MV-4-11 (cell line): ENCODE measurements at places on chromosomes 5 and 9.

DNA sequence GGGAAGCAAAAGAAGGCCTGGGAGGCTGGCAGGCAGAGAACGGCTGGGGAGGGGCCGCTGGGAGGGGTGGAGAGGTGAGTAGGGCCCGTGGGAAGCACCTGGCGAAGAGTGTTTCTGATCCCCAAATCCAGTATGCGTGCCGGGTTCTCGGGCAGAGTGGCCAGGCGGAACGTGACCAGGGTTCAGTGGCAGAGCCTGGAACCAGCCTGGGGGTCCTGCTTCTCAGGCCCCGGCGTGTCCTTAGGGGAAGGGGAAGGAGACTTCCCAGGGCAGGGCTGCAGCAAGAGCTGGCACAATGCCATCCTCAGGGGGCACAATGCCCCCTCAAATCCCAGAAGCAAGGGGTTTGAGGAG is 25.5 kb upstream of the IER5L start:
- DNase-seq = no peak

DNA sequence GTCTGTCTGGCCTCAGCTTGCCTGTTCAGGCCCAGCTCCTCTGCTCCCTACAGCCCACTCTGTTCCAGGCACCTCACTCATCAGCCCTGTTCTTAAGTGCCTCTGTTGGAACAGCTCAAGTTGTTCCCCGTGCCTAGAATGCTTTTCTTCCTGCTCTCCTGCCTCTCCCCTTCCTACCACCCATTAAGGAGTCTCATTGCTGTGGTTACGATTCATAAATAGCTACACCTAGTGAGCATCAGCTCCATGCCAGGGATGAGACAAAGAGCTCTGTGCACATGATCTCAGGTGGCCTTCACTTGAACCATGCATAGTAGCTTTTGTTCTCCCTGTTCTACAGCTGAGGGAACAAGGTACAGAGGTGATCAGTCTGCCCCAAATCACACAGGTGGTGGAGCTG is 54.3 kb downstream of the PSD2 start:
- no peak for DNase-seq

- no peak for DNase-seq
Observed at GRCh38 chr5:160171666-160172065, 52.4 kb upstream of the PWWP2A start.

GRCh38 chr9:28365728-28366127 is 792.4 kb upstream of the C9orf72 start:
- no peak for DNase-seq

- peak; percentile 91 for DNase-seq
Observed at GRCh38 chr5:133108481-133108921, 56.7 kb downstream of the HSPA4 start.

GRCh38 chr9:128091144-128091543 is 23.1 kb downstream of the SLC25A25 start:
- no peak for DNase-seq

DNA sequence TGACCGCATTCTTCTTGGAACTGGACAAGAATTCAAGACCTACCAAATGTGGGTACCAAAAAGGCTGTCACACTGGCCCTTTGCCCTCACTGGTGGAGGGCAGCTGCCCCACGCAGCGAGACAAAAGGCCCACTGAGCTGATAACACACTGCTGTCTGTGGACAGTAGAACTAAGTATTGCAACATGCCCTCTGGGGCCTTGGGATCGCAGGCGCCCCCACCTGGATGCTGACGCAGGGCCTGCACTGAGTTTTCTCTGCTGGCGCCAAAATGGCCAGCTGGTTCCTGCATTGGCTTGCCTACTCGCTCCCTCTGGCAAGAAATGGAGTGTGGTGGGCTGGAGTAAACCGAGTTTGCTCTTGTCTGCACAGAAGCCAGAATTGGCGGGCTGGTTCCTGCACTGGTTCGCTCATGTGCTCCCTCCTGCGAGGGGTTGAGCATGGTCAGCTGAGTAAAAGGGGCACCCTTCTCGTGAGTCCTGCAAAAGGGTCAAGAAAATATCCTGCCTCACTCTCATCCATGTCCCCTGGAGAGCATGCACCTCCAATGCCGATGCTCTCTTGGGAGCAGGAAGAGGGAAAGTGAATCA is 55.7 kb downstream of the NXNL2 start:
- DNase-seq = peak; percentile 18

GRCh38 chr5:67934976-67935375 is 280.6 kb upstream of the PIK3R1 start:
- no peak for DNase-seq

GRCh38 chr9:105345626-105346025 is 101.2 kb downstream of the SLC44A1 start:
- DNase-seq = no peak

DNA sequence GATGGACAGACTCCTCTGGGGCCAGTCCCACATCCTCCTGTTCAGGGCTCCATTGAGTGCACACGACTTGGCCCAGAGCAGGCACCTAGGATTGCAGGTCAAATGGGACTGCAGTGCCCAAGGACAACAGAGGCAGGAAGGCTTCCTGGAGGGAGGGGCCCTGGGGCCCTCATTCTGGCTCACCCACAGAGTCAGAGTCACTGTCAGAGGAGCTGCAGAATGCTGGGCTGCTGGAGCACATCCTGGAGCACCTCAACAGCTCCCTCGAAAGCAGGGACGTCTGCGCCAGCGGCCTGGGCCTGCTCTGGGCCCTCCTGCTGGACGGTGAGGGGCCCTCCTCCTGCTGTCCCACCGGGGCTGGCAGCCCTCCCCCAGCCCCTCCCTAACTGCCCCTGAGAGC is 15.1 kb downstream of the REXO4 start:
- DNase-seq = no peak

GRCh38 chr5:141617682-141618029 is 1.1 kb downstream of the DIAPH1 start:
- no peak for DNase-seq

- no peak for DNase-seq
Observed at GRCh38 chr9:98686961-98687855, 21.5 kb downstream of the GABBR2 start.

GRCh38 chr9:4831119-4831518 is 38.4 kb downstream of the RCL1 start:
- DNase-seq = no peak

- no peak for DNase-seq
Observed at GRCh38 chr9:68555437-68556150, 14.9 kb upstream of the TMEM252 start.

DNA sequence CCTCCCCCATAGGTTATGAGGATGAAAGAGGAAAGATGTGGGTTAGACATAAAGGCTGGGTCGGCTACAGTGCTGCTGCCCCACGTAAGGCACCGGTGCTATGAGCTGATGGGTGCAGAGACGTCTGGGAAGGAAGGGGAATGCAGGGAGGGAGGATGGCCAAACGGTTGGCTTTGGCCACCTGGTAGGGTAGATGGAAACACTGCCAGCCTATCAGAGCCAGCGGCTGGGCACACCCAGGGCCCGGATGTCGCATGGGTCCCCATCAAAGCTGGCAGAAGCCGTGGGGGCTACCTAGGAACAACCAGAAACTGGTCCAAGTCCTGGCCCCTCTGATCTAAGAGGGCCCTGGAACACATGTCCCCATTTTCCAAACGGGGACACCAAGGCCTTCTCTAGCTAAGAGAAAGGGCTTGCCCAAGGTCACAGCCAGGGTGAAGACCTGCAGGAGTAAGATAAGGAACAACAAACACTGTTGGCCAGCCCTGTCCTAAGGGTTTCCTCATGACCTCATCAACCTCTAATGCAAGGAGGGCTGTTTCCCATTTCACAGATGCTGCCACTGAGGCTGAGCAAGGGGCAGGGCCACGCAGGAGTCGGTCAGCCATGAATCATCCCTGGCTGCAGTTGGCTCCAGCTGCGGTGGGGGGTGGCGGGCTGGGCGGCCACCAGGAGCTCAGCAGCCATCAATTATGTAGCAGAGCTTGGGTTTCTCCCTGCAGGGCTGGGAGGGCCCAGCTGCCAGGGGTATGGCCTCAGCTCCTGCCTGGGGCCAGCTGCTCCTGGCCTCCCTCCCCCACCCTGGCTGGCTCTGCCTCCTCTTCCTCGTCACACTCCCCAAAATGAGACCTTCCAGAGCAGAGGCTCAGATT is 4.9 kb downstream of the SH3GLB2 start:
- peak; percentile 11 for DNase-seq

DNA sequence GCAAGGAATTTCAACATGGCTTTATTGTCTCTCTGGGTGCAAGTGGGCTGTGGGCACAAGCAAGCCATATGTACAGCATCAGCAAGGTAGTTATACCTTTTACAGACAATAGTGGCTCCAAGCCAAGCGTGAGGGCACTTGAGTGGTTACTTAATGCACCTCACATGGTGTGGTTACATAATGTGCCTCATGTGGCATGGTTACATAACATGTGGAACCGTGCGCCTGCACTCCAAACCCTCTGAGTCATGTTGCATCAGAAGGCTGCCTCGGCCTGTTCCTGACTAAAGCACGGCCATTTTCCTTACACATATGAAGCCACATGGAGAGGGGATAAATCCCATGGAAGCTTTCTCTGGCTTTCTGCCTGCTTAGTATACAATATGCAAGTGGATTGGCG is 150.9 kb downstream of the OSTF1 start:
- peak; percentile 93 for DNase-seq

- no peak for DNase-seq
Observed at GRCh38 chr5:79567926-79568549, 44.2 kb upstream of the TENT2 start.

DNA sequence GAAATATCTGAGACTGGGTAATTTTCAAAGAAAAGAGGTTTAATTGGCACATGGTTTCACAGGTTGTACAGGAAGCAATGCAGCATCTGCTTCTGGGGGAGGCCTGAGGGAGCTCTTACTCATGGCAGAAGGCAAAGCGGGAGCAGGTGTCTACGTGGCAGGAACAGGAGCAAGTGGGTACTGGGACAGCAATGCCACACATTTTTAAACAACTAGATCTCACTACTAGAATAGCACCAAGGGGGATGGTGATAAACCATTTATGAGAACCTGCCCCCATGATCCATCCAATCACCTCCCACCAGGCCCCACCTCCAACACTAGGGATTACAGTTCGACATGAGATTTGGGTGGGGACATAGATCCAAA is 47.6 kb upstream of the HOMER1 start:
- no peak for DNase-seq

GRCh38 chr5:67178085-67178484 is 18.5 kb downstream of the CD180 start:
- peak; percentile 68 for DNase-seq

DNA sequence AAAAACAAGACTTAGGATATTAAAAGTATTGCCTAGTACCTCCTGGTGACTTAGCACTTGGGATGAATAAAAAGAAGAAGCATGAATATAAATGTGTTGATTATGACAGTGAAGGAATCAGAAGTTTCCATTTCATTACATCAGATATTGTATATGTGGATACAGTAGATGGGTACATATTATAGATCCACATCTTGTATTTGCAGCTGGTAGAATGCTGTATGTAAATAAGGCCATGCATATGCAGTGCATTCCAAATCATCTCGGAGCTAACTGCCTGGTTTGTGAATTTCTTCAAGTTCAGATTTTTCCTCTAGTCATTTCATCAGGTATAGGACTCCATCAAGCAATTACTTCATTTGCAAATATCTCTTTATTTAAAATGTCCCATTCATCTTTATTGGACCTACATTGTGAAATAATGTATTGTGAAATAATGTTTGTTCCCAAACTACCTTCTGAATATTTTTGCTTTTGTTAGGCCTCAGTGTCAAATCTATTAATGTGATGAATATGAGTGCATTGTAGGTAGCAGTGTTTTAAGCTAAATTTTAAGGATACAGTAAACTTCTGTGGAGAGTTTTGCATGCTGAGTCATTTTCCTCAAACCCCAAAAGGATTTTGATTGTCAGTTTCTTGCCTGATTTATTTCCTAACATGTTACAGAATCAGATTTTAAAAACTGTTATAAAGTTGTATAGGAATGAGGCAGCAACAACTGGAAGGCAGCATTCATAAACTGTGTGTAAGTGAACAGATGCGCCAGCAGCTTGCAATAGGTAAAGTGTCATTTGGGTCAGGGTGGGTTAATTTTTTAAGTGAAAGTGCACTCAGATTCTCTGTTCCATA is 370.8 kb upstream of the RIOK2 start:
- peak; percentile 49 for DNase-seq

DNA sequence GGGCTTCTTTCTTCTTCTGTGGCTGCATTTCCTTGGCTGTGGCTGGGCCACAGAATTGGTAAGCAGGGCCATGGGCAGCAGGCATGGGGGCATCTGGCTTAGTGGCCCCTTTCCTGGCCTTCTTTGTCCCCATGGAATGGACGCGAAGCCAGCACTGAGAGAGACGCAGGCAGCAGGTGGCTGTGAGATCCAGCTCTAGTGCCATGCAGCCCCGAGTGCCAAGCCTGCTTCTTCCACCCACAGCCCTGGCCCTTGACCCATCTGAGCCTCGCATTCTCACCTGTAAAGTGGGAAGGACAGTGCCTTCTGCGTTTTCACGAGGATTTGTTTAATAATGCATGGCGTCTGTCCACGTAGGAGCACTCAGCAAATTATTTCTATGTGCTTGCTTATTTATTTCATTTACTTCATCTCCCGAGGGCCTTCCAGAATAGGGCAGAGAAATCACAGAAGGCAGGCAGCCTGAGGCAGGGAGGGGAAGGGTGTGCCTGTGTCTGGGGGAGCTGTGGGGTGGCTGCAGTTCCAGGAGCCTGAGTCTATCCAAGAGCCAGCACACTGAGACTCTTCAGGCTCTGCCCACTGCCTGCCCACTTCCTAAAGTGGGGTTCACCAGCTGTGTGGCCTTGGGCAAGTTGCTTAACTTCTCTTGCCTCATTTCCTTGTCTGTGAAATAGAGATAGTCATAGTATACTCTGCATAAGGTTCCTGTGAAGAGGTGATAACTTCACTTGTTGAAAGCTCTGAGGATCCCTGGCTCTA is 55.2 kb downstream of the NTNG2 start:
- DNase-seq = peak; percentile 90

GRCh38 chr5:147559749-147560148 is 49.9 kb upstream of the DPYSL3 start:
- DNase-seq = no peak

- DNase-seq = no peak
Observed at GRCh38 chr5:88675168-88675707, 207.7 kb downstream of the MEF2C start.

DNA sequence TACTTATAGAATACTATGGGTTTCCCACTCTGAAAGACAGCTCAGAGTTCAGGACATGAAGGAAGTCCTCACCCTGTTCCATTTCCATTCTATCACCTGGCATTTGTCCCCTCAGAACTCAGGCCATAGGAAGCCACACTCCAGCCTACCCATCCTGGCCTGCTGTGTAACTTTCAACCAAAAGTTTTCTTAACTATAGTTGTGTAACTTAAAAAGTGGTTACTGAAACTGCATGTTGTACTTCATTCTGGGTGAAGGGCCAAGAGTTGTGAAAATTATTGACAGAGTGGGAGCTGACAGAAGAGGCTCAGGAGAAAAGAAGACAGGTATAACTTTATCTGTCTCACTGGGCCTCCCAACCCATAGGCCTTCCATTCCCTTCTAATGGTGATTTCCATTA is 212.5 kb downstream of the RAB3C start:
- no peak for DNase-seq

- no peak for DNase-seq
Observed at GRCh38 chr5:174799121-174799520, 74.7 kb downstream of the MSX2 start.
